ENCODE measurements at places on chromosomes 1 and 21.

DNA sequence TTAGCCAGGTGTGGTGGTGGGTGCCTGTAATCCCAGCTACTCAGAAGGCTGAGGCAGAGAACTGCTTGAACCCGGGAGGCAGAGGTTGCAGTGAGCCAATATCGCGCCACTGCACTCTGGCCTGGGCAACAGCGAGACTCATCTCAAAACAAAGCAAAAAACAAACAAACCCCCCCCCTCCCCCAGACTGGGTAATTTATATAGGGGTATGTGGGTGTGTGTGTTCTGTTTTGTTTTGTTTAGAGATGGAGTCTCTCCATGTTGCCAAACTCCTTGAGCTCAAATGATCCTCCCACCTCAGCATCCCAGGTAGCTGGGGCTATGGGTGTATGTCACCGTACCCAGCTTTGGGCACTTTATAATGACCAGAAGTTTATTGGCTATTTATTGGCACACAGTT is 73.6 kb downstream of the SLC27A3 start:
- no peak for DNase-seq

DNA sequence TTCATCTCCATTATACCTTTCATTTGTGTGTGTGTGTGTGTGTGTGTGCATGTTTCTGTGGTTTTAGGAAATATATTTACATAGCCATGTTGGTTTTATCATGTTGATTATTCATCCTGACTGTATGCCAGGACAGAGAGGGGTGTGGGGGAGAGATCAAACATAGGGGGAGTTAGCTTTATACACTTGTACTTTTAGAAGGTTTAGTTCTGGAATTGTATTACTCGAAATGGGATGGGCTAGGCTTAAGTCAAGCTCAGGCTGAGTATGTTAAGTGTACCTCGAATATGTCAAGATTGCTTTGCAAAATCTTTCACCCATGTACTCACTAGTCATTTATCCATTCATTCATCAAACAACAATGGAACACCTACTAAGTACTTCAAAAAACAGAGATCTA is 123.3 kb downstream of the HMCN1 start:
- DNase-seq = no peak

DNA sequence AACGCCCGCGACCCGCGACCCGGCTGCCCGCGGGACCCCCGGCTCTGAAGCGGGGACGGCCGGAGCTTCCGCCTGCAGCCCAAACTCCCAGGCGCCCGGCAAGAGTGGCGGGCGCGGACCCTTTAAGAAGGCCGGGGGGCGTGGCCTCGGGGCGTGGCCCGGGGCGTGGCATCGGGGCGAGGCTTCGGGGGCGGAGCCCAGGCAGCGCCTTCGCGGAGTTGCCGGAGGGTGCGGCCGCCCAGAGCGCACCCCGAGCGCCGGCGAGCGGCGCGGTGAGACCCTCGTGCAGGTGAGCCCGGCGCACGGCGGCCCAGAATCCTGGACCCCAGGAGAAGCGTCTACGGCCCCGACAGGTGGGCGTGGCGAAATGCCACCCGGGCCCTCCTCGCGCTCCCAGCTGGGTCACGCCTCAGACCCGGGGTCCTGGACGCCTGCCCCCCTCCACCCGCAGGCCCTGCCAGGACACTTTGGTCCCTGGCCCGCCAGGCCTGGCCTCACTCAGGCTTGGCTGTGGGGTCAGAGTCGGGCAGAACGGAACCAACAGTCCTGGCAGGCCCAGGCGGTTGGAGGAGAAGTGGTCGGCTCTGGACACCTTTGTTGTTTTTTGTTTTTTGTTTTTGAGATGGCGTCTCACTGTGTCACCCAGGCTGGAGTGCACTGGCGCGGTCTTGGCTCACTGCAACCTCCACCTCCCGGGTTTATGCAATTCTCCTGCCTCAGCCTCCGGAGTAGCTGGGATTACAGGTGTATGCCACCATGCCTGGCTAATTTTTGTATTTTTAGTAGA is 14.4 kb downstream of the RNF223 start:
- DNase-seq = peak; percentile 96

- no peak for DNase-seq
Measured at GRCh38 chr1:230421481-230421880, 4.7 kb downstream of the PGBD5 start.

DNA sequence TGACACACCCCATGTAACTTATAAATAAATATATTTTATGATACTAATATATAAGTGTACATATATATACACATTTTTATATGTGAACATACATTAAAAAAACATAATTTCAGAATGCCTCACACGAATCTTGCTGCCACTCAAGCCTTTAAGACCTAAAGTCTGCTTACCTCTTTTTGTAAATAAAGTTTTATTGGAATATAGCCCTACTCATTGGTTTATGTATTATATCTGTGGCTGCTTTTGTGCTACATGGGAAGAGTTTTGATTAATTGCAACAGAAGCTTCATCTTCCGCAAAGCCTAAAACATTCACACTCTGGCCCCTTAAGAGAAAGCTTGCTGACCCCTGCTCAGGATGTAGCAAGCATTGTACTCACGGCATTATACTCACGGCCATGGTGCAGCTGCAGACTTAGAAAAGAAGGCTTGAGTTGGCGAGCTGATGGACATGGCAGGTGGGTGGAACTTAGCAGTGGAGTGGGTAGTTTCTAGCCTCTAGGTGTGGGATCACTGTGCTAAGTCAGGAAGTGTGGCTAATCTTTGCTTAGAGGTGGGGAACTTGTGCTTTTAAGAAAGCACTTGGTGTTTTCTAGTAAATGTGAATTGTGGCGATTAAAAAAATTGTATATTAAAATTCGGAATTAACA is 80.8 kb downstream of the DYRK1A start:
- DNase-seq = no peak

Data from spleen (tissue), 13 donors.